ENCODE measurements at places on chromosomes 7 and 10.

DNA sequence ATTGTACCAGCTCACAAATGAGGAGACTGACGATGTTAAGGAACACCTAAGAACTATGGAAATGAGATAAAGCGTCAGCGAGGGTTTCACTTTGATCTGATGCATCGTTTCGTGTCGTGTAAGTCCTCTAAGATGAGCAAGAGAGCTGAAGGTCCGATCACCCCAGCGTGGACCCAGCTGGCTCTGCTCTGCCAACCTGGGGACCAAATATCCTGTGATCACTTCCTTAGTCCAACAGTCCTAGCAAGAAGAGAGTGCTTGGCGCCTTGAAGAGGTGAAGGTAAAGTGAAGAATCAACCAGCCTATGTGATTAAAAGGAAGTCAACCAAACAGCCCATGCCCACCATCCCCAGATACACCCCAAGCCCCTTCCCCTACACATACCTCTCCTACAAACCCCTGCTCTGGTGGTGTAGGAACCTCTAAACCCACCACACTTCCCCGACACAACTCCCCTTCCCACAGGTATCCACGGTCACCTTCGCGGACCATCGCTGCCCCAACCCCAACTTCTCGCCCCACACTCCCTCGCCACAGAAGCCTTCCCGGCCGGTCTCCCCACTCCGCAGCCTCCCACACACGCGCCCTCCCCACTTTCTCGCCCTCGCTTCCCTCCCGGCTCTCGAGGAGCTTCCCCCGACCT is 722 bp downstream of the UPF2 start:
- DNase-seq: no peak

DNA sequence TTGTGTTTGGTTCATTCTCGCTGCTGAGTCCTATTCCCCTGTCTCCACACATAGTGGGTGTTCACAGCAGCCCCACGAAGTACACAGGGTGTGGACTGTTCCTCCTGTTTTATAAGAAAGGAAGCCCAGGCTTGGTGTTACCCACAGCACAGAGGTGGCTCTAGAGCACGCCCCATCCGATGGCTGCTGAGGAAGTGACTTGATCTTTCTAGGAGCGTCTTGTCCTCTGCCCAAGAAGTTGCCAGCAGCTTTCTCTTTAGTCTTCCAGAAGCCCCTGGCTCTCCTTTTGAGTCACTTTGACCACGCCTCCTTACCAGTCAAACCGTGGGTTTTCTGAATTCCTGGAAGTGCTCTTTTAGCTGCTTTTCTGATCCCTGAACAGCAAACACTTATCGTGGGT is 94.0 kb downstream of the GRK5 start:
- DNase-seq: no peak

GRCh38 chr10:58435297-58435985 is 50.2 kb downstream of the TFAM start:
- DNase-seq: no peak

DNA sequence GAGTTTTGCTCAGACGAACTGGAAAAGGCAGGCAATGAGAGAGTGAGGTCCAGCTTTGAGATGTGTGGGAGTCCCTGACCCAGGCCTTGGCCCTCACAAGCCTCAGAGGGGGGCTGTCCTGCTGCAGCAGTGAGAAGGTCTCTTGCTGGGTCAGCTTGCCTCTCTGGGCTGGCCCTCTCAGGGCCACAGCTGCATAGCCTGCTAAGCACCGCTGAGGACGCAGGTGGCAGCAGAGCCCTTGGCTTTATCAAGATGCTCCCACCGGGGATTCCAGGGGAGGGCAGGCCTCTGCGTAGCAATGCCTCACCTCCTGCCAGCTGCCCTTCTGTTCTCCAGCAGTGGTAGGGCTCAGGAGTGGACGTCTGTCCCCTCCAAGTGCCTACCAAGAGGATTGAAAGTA is 128.7 kb downstream of the COBL start:
- DNase-seq: no peak

- no peak for DNase-seq
These were observed 20.2 kb downstream of the GNAI1 start for GRCh38 chr7:80154656-80155333.

- no peak for DNase-seq
These were observed 90.1 kb upstream of the ANKRD1 start for GRCh38 chr10:91010952-91011351.

GRCh38 chr10:116779076-116779687 is 36.8 kb upstream of the HSPA12A start:
- DNase-seq: no peak

DNA sequence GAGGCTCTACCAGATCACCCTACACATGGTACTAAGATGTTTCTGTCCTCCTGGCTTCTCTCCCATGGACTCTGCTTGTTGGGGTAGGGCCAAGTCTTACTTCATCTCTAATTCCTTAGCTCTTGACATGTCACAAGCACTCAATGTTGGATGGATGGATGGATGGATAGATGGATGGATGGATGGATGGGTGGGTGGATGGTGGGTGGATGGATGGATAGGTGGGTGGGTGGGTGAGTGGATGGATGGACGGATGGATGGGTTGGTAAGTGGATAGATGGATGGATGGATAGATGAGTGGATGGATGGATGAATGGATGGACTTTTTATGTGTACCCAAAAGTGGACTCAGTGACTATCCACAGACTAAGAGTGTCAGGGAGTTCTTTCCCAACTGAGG is 28.5 kb downstream of the HSPA12A start:
- no peak for DNase-seq

GRCh38 chr10:77391605-77392235 is 245.9 kb downstream of the KCNMA1 start:
- peak; percentile 61 for DNase-seq

- DNase-seq: peak; percentile 28
These were observed 39.9 kb downstream of the TOMM7 start for GRCh38 chr7:22782616-22783232.

DNA sequence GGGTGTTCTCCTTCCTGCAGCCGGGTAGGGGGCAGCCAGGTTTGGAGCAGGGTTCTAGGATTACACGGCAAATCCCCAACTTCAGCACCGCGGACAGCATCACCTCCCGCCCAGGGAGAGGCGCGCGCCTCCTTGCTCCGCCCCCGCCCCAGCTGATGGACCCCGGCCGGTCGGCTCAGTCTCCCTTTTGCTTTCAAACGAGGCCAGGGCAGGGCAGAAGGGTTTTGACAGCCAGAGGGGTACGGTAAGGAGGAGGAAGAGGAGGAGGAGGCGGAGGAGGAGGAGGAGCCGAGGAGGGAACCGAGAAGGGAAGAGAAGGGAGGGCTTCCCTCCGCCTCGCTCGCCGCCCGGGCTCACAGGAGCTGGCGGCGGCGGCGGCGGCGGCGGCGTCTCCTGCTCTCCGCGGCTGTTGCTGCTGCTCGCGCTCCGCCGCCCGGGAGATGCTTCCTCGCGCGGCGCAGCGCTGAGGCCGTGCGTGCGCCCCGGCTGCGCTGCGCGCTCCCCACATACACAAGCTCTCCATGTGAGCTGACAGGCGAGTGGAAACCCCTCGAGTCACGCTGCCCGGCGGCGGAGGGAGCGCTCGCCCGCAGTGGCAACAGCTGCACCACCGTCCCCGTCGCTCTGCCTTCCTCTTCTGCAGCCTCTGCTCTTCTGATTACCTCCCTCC is 615 bp upstream of the CNTNAP2 start:
- peak; percentile 65 for DNase-seq

All from NCI-H1930 (cell line).